COR-L47 (cell line): ENCODE measurements at places on chromosomes 5 and 9.

- no peak for DNase-seq
These were observed 239.9 kb upstream of the TNC start for GRCh38 chr9:115357821-115358220.

DNA sequence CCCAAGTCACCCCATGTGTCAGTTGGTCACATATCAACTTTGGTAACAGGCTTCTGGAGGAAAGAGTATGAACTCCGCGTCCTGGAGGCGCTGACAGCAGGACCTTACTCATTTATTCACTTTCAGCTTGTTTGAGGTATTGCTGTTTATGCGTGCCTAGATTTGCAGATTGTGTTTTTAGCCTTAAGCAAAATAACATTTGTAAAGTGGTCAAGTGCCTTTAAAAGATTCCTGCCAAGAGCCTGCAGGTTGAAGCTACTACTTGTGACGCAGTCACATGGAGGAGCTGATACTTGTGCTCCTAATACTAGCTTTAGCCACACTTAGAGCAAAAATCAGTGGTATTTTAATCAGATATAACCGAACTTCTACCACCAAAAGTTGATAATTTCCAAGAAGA is 351.3 kb downstream of the ADGRV1 start:
- DNase-seq = no peak

DNA sequence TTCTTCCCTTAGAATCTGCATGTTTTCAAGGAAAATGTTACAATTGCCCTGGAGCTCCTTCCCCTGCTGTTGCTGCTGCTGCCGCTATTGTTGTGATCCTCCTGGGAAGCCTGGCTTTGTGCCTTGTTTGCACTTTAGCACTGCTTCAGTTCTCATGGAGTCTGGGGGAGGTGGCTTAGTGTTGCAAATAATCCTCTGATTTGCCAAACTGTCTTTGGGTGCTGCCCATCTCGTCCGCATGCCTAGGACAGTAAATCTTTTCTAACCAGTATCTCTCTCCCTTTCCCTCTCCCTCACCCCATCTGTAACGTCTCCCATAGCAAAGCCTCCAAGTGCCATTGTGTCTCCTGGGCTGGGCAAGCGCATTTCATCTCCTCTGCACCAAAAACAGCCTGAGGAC is 30.3 kb downstream of the FAM240B start:
- peak; percentile 78 for DNase-seq

GRCh38 chr5:162529886-162530285 is 462.3 kb downstream of the GABRG2 start:
- DNase-seq = no peak

DNA sequence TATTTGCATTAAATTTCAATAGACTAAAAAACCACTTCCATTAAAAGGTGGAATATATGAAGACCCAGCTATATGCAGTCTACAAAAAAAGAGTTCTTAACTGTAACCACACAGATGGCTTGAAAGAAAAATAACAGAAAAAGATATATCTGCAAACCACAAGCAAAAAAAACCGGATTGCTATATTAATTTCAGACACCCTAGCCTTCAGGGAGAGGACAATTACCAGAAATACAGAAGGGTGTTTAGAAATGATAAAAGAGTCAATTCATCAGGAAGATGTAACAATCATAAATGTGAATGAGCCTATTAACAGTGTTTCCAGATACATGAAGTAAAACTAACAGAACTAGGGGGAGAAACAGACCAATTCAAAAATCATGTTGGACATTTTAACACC is 56.9 kb upstream of the SMIM23 start:
- DNase-seq = no peak

DNA sequence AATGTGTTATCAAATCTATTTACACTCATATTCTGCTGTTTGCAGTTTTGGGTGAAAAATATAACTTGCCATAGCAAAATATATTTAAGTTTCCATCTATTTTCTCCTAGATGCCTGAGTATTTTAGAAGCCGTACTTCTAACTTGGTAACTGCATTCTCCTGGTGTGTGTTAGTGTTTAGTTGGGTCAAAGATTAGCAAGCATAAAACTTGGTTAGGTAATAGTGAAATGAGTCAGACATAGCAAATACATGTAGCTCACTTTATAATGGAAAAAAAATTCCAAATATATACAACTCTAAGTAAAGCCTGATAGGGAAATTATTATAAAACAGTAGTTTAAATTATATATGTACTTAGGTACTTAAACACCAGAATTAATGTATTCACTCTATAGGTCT is 640.7 kb upstream of the ST8SIA4 start:
- no peak for DNase-seq

- no peak for DNase-seq
These were observed 75.1 kb upstream of the RAI14 start for GRCh38 chr5:34580983-34581382.

- no peak for DNase-seq
These were observed 7.7 kb downstream of the CAST start for GRCh38 chr5:96669909-96670308.

- DNase-seq = no peak
These were observed 573.2 kb downstream of the CCDC171 start for GRCh38 chr9:16126042-16126441.

DNA sequence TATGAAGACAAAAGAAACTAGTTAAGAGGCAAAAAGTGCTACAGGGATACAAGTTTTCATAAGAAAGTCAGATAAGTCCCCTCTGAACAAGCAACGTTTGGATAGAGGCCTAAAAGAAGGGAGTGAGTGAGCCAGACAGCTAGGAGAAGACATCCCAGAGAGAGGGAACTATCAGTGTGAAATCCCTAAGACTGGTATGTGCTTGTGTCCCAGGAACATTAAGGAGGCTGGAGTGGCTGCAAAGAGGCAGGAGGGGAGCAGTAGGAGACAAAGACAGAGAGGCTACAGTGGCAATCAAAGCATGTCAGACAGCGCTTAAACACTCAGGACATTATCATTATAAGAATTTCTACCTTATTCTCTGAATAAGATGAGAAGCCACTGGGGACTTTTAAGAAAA is 139.1 kb upstream of the STK32A start:
- DNase-seq = no peak

DNA sequence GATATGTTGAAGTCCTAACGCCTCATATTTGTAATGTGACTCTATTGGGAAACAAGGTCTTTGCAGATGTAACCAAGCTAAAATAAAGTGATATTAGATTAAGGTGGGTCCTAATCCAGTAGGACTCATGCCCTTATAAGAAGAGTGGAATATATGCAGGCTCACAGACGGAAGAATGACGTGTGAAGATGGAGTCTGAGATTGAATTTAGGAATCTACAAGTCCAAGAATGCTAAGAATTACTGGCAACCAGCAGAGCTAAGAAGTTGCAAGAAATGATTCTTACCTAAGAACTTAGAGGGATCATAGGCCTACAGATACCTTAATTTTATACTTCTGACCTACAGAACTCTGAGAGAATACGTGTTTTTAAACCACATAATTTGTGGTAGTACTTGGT is 350.0 kb upstream of the ST8SIA4 start:
- no peak for DNase-seq

DNA sequence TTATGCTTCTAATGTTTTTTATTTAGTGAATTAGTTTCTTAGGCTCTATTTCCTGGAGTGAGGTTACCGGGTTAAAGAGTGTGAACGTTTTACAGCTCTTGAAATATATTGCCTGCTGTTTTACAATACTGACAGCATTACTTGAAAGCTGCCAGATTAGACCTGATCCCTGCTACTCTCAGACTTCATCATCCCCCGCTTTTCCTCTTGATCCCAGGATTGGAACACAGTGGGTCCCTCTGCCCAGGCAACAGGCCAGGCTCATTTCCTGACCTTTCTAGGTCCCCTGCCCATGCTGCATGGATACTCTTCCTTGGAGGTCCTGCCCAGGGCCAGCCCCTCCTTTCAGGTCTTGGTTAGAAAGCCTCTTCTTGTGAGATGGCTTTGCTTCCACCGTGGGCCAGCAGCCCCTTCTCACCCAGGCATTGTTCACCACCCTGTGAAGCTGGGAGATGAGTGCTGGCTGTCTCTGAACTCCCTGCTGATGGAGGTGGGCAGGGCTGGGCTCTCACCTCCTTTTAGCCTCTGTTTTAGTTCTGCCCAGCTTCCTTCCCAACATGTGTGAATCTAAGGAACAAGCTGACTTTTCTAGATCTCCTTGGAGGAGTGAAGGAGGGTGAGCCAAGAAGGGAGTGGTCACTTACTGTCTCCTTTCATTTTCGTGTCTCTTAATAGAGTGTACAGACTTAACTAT is 15.5 kb upstream of the FAM120AOS start:
- DNase-seq = no peak

DNA sequence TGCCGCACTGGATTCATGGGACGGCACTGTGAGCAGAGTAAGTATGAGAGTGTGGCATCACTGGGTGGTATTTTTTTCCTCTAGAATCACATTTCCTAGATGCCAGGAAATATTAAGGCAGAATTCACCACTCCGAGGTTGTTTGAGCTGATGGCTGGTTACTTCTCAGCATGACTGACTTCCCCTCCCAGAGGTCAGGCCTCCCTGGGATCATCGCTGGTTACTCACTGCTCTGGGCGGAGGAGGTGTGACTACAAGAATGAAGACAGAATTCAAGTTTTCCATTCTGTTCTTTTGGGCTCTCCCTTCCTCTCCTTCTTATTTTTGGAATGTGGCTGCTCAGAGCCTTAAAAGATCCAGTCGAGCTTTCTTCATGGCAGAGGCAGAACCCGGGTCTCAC is 76.6 kb upstream of the PRRC1 start:
- DNase-seq = no peak

DNA sequence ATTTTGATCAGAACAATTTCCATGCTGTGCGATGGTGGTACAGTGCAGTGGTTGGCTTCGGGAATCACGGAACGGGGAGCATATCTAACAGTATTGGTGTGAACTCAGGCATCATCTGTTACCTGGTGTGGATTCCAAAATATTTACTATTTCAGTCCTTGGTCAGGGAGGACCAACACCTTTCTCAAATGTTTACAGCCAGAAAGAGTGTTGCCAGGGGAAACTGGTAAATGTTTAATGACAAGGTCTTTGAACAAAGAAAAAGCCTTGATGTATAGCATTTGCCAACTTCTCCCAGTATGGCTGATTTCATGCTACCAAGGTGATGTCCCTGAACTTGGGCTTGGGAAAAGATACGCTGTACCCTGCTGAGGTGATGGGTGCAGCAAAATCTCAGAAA is 145.6 kb upstream of the POC5 start:
- no peak for DNase-seq

- no peak for DNase-seq
These were observed 7.5 kb downstream of the HBEGF start for GRCh38 chr5:140338908-140339307.

DNA sequence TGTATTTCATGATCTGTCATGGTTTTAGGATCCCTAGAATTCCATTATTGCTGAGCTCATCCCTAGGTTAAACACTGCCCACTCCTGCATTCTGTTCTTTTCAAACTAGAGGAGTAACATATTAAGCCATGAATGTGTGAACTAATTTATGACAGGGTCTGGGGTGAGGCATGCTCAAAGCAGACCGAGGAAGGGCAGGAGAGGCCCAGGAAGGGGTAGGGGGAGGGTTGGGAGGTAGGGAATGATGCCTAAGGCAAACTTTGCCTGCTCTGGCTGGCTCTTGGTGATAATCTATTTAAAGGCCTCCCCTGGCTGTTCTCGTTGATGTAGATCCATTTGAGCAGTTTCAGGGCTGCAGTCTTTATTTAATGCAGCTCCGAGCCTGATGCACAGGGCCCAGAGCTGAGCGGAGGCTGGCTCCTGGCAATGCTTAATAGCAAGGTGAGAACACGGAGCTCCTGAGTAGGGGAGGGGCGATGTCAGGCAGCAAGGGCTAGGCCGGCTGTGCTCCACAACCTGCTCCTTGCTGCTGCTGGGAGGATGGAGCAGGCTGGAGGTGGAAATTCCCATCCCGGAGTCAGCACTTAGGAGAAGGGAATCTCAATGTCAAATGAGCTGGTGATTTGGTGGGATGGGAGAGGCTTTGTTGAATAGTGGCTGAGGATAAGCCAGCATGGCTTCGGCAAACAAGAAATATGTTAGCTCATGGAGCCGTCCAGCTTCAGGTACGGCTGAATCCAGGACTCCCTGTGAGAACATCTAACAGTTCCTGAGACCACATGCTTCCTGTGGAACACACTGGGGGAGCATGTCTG is 73.2 kb upstream of the UNC5A start:
- no peak for DNase-seq
